Iris pigment epithelial cell (primary cell): ENCODE measurements at places on chromosomes 16 and 17.

DNA sequence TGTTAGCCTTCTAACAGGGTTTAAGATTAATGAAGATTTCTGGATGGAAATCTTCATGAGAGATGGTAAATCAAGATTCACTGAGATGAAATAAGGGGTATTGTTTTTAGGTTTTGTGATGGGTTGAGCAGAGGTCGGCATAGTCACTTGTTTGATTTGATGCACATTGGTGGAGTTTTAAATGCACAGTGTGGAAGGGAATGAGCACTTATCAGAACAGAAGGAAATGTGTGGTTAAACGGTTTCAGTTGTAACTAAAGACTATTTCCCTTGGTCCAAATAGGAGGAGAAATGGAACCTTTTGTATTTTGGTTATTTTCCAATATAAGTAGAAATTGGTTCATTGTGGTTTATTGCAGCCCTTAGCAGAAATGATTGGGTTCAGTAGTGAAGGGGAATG is 34.1 kb downstream of the CBFB start:
- DNase-seq: no peak

DNA sequence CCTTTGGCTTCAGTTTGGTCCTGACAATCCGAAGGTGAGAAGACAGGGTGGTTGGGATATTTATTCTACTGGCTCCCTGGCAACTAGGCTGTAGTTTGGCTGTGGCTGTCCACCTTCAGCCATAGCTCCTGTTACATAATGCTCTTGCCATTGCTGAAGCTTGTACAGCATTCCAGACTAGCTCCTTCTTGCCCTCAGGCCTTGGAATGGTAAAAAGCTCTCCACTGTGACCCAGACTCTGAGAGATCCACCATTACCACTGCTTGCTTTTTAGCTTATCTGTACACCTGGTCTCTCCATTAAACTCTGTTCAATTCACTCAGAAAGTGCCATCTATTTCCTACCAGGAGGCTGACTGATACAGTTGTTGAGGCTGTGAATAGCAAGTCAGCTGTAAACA is 231.8 kb upstream of the MON1B start:
- no peak for DNase-seq

DNA sequence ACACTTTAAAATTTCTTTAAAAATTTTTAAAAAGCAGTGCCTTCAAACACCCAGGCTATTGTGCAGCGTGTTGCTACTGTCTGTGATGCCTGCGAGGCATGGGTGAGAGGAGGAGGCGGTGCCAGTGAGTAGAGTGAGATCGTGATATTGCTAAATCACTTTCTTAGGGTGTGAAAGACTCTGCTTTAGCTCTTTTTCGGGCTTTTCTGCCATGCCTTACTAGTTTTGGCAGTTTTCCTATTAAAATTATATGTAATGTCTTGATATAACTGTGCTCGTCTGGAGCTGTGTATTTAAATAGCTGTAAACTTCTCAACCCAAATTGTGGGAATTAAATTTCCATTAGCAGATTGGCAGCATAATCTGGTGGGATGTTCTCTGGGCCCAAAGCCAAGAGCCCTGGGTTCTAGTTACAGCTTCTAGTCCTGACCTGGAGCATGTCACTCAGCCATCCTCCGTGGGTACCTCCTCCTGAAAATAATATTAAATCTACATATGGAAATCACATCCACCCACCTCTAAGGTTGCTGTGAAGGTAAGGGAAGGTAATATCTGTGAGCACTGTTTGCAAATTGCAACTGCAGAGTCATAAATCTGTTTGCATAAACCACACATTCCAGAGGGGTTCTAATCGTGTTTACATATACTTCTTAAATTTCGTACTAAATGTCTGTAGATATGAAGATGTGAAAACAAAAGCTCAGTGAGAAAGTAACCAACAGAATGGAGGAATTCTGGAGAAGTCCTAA is 264.3 kb upstream of the CACNG5 start:
- DNase-seq: peak; percentile 75

- no peak for DNase-seq
Observed at GRCh38 chr17:48465884-48466283, 35.9 kb upstream of the SKAP1 start.

DNA sequence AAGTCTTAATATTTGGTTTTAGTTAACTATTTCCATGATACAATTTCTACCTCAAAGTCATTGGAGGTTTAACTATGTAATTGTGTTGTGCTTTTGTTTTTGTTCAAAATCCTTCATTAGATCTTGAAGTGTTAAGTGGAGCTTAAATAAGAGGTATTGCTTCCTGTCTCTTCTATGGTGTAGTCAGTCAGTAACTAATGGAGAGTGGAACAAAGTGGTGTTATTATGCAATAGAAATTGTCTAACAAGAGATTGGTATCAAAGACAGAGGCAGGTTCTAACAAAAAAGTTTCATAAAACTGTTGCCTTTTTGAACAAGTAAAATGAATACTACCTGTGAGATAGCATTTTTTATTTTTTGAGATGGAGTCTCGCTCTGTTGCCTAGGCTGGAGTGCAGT is 45.2 kb downstream of the GRB7 start:
- no peak for DNase-seq
